ENCODE measurements at places on chromosomes 4 and X.

- DNase-seq = no peak
Observed at GRCh38 chr4:26105815-26106699, 192.0 kb downstream of the SMIM20 start.

- DNase-seq = peak; percentile 88
Observed at GRCh38 chr4:158020176-158020575, 152.6 kb downstream of the GASK1B start.

GRCh38 chrX:54950730-54951375, 30.2 kb downstream of the TRO start:
- DNase-seq = no peak

DNA sequence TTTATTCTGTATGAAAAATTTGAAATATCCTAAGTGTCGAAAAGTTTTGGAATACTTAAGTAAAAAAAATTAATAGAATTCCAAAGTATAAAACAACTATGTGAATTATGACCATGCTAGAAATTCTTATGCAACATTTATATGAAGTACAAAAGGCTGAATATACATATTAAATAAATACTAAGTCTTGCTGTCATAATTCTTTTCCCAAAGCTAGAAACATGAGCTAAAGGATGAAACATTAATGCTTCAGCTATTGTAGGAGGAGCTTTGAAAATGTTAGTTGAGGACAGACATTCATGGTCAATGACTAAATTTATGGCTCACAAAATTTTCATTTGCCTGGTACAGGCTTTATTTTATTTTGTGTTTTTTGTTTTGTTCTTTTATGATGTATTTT, 207.3 kb downstream of the GABRB1 start:
- DNase-seq = no peak

DNA sequence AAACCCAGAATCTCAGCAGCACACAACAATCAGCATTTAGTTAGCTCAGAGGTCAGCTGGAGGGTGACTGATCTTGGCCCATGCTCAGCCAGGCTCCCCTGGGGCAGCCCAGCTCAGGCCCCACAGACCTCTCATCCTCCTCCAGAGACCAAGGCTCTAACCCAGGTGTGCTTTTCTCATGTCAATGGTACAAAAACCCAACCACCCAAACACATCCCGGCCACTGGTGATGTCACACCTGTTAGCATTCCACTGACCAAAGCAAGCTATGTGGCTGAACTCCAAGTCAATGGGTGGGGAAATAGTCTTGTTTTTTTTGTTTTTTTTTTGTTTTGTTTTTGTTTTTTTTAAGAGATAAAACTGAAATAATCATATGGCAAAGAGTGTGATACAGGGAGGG, 77.5 kb downstream of the CYTL1 start:
- no peak for DNase-seq

DNA sequence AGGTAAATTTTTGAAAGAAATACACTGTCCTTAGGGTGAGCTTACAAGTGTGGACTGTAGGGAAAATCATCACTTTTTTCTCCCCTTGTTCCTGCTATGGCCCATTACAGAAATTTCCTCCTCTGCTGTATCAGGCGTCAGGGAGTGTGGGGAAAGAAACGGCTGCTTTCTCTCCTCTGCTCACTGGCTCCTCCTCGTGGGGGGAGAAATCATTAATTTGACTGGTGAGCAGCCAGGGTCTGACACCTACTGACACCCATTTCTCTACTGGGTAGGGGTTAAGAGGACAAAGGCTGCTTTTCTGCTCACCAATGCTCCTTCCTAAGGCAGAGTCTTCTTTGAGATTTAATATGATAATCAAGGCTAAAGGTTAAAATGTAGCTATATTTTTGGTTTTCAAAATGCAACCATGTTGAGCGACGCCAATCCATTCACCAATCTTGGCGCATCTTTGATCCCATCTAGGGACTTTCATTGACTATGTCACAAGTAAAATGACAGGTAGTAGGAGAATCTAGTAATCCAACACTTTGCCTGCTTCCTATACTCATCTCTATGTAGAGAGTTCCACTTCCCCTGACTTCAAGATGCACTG, 25.1 kb downstream of the SETD7 start:
- peak; percentile 78 for DNase-seq

GRCh38 chr4:80073473-80074008, 512 bp upstream of the ANTXR2 start:
- no peak for DNase-seq

- DNase-seq = no peak
Observed at GRCh38 chr4:114734594-114734993, 136.0 kb downstream of the UGT8 start.

- no peak for DNase-seq
Observed at GRCh38 chr4:61251129-61251528, 51.0 kb downstream of the ADGRL3 start.

GRCh38 chr4:43766648-43767047, 682.0 kb downstream of the KCTD8 start:
- DNase-seq = no peak

DNA sequence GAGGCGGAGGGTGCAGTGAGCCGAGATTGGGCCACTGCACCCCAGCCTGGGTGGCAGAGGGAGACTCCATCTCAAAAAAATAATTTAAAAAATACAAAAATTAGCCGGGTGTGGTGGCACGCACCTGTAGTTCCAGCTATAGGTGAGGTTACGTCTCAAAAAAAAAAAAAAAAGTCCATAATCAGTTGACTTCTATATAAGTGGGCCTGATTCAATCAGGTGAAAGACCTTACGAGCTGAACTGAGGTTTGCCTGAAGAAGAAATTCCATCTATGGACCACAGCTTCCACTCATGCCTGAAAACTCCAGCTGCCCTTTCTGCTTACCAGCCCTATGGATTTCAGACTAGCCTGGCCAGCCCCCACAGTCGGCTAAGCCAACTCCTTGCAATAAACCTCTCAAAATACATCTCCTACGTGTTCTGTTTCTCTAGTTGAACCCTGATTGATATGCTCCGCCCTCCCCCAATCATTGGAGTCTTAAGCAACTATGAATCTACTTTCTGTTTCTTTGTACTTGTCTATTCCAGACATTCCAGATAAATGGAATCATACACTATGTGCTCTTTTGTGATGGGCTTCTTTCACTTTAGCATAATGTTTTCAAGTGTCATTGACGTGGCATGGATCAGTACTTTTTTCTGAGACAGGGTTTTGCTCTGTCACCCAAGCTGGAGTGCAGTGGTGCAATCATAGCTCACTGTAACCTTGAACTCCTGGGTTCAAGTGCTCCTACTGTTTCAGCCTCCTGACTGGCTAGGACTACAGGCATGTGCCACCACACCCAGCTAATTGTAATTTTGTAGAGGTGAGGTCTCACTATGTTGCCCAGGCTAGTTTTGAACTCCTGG, 36.6 kb downstream of the SAT1 start:
- no peak for DNase-seq

DNA sequence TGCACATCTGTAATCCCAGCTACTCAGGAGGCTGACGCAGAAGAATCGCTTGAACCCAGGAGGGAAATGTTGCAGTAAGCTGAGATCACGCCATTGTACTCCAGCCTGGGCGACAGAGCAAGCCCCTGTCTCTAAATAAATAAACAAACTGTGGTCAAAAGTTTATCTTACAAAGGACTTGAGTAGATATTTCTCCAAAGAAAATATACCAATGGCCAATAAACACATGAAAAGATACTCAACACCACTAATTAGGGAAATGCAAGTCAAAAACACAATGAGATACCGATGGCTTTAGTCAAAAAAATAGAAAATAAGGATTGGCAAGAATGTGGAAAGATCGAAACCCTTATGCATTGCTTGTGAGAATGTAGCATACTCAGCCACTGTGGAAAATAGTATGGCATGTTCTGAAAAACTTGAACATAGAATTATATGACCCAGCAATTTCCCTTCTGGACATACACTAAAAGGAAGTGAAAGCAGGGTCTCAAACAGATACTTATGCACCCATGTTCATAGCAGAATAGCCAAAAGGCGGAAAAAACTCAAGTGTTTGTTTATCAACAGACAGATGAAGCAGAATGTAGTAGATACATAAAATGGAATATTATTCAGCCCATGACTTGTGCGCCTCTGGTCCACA, 2.0 kb upstream of the CFAP97 start:
- DNase-seq = no peak

DNA sequence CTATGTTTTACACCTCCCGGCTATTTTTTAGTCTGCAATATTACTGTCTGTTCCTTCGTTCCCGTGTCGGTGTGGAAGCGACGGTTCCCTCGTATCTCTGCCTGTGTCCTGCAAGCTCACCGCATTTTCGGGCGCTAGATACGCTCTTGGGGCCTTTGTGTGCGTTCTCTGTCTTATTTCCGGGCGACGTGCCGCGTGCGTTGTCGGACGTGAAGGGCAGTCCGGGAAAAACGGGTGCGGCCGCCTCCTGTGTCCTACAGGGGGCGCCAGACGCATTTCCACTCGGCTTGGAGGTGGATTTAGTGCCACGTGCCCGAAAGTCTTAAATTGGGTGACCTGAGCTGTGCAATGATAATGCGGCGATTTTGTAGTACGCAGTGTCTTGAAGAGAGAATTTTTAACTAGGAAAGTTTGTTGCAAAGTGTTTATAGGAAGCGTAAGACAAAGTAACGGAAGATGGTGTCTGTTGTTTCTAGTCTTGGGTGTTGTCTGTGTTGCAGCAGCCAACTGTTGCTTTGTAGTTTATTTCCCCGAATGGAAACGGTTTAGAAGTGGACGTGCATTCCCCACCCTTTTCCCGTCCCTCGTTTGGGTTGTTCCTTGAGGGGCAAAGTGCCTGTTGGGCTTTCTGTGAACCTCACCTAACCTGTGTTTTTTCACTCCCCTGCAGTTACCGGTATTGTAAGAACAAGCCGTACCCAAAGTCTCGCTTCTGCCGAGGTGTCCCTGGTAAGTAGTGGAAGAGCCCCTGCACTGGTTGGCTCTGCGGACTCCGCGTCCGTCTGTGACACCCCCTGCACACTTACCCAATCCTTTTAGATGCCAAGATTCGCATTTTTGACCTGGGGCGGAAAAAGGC, 720 bp downstream of the RPL10 start:
- DNase-seq = peak; percentile 89
